ENCODE measurements at places on chromosomes 1 and 21.

GRCh38 chr1:229410692-229411433 is 23.0 kb downstream of the ACTA1 start:
- DNase-seq, result peak; percentile 2

DNA sequence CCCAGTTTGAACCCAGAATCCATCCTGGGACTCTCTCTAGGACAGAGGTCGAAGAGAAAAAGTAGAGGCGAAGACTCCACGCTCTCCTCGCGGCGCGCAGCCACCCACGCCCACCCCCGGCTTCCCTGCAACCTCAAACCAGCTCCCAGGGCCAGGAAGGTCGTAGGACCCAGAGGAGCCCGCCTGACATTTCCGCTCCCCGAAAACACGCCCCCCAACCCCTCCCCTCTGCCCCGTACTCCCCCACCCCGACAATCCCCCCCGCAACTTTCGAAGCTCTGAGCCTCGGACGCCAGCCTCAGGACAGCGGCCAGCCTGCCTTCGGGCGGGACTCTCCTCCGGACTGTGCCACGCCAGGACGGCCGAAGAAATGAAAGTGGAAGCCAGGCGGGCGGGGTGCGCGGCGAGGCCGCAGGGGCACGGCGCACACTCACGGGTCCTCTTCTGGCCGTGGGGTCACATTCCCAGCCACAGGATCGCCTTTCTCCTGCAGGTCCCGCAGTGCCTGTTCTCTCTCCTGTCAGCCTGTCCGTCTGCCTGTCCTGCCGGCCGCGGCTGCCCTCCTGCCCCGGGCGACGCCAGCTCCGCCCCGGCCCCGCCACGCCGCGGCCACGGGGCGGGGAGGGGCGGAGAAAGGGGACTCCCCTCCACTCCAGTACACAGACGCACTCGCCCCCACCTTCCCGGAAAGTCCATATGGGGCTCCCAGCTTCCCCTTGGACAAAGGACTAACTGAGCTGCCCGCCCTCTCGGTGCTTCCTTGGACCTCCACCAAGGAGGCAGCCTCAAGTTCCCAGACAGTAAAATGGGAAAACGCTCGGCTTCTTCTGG is at the start of gene MOB3C:
MOB3C (minus strand) TSS at position 535 of the 831 bp plus-strand sequence. CDS start 3,490 bp downstream, outside the sequence.
- DNase-seq, result no peak

GRCh38 chr1:46404482-46405196 is 10.5 kb downstream of the FAAH start:
- DNase-seq, result no peak

DNA sequence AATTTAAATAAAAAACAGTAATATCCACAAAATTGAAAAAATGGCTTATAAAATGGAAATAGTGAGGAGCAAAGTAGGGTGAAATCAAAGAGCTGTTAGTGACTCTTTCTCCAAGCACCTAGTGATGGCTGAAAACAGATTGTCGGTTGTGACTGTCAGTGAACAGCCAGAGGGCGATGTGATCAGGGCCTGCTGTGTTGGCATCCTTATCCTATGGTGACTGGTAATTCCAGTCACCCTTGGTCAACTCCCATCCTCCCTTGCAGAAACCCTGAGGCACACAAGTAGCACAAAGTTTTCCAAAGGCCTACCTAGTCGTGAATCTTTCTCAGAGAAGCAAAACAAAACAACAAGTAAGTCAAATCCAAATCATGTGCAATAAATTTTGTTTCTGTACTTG is 599.8 kb upstream of the CXADR start:
- DNase-seq, result no peak

DNA sequence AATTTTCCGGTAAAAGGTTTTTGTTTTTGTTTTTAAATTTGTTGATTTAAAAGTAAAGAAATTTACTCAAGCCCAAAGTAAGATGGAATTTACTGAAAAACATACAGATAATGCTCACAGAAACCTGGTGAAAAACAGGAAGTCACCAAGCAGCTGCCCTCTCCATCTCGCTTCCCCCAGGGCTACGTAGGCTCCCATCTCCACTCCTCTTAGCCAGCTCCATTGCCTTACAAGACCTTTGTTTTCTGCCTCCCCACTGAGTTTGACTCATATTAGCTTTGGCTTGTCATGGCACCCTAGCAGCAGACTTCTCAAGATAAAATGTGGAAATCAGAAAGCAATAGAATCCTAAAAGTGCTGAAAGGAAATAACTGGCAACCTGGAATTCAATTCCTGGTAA is 57.9 kb downstream of the PHTF1 start:
- DNase-seq, result no peak

DNA sequence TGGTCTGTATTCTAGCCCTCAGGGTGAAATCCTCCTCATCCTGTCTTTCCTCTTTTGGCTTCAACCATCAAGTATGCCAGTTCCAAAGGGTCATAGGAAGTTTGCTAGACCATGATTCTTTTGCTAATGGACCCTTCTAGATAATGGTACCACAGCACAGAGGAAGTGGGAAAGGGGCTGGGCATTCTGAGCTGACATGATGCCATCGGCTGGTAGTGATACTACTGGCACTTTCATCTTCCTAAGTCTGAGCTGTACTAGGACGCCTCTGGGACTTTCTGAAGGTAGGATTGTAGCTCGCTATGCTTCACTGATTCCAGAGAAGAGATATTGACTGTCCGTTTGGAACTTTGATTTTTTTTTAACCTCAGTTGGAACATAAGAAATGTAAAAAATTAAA is 11.4 kb downstream of the FASLG start:
- DNase-seq, result no peak
